ENCODE measurements at places on chromosomes 11 and 22.

DNA sequence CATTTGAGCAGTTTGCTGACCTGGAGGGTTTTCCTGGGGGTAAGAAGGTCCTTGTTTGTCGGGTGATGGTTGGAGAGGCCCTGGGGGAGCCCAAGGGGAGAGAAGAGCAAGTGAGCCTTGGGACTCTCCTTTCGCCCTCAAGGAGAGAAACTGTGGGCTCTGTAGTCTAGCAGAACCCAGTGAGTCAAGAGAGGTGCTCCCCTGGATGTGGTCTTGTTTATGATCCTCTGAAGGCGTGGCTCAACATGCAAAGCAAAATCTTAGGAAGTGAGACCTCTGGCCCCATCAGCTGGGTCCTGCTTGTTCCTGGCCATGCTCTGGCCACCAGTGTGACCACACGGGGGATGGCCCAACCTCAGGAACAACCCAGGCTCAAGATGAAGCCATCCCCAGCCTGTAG, 66.5 kb upstream of the ALX4 start:
- DNase-seq = no peak

GRCh38 chr11:111765320-111765983, 737 bp downstream of the PPP2R1B start:
- no peak for DNase-seq

- DNase-seq = no peak
Measured at GRCh38 chr22:48821727-48822126, 1005.9 kb downstream of the BRD1 start.

- no peak for DNase-seq
Measured at GRCh38 chr11:42271306-42271705, 811.9 kb upstream of the LRRC4C start.

- DNase-seq = no peak
Measured at GRCh38 chr11:29326757-29327156, 690.1 kb downstream of the KCNA4 start.

- no peak for DNase-seq
Measured at GRCh38 chr11:80846442-80846841, 1405.6 kb upstream of the TENM4 start.

GRCh38 chr11:71139516-71140205, 112.7 kb downstream of the SHANK2 start:
- DNase-seq = no peak

GRCh38 chr11:1041471-1041870, 5.0 kb upstream of the MUC6 start:
- no peak for DNase-seq

- DNase-seq = no peak
Measured at GRCh38 chr11:35792846-35793192, 130.2 kb downstream of the TRIM44 start.

GRCh38 chr22:45202333-45203149, 38.2 kb downstream of the KIAA0930 start:
- DNase-seq = no peak

- no peak for DNase-seq
Measured at GRCh38 chr11:133306019-133306418, 226.3 kb downstream of the OPCML start.

- no peak for DNase-seq
Measured at GRCh38 chr11:32255841-32256240, 165.0 kb downstream of the RCN1 start.

GRCh38 chr11:63889344-63889743, 27.6 kb downstream of the RCOR2 start:
- DNase-seq = no peak

DNA sequence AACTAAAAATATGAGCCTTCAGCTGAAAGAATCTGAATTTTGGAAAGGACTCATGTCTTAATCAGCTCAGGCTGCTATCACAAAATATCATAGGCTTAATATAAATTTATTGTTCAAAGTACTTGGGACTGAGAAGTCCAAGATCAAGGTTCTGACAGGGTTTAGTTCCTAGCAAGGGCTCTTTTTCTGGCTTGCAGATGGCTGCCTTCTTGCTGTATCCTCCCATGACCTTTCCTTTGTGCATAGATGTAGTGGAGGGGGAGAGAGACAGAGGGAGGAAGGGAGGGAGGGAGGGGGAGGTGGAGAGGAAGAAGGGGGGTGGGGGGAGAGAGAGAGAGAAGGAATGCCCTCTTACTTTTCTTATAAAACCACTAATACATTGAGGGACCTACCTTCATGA, 306.8 kb upstream of the DDI1 start:
- DNase-seq = no peak

- DNase-seq = no peak
Measured at GRCh38 chr11:23502826-23503225, 642.6 kb upstream of the CCDC179 start.

DNA sequence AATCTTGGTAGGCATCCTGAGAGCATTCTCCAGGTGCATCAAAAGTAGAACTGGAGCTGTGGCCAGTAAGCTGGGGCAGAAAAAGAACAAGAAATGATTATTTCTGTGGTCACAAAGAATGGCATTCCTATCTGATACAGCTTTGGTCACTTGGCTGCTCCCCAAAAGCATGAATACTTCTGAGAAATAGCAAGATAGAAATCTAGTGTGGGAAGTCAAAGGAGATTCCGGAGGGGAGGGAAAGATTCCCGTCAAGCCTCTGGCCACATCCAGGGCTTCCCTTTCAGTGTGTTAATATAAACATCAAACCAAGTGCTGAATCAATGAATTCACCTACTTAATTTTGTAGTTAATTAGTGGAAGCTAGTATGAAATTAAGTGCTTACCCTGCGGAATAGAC, 1185.4 kb downstream of the LRRC4C start:
- DNase-seq = no peak

DNA sequence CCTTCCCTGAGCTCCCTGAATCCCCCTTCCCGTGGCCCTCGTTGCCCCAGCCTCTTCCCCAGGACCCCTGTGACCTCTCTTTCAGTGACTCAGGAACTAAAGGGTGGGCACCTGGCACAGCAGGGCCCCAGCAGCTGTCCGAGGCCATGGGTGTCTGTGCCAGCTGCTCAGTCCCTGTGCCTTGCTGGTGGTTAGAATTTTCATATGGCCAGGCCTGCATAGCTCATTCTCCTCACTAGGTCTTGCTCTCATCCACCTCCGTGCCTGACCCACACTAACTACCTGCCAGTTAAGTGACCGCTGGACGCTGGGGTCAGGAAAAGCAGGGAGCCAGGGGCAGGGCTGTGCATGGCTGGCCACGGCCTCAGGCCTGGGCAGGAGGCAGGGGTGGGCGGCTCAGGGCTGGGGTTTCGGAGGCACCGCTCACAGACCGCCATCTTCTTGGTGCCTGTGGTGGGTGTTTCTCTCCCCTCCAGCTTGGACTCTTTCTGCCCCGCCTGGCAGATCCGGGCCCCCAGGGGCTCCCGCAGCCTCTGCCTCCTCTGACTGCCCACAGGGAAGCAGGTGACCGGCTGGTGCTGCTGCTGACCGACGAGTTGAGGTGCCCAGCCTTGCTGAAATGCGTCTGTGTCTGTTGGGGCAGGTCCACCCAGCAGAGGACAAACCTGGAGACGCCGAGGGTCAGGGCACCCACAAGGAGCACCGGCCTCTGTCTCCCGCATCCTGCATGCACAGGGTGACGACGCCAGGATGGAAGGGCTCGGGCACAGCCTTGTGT, 20.3 kb downstream of the MRGPRD start:
- no peak for DNase-seq

GRCh38 chr22:42747701-42748513, 27.2 kb upstream of the A4GALT start:
- DNase-seq = peak; percentile 72

- DNase-seq = no peak
Measured at GRCh38 chr11:130801333-130802122, 114.8 kb downstream of the SNX19 start.

DNA sequence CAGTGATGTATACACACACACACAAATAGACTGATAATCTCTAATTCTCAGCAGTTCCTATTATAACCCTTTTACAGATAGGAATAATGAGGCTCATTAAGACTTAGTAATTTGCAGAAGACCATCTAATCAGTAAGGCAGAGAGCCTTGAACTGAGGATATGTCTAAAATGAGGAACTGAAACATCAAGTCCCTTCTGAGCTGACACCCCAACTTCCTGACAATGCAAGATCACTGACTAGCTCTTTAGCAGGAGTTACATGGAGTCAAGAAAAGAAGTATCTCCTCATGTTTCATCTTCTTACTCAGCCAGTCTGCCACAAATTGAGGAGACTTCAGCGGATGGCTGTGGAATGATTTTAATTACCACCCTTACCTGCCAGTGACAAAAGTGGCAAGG, 193.0 kb downstream of the MSANTD4 start:
- no peak for DNase-seq

All from SK-N-MC (cell line).